SHP77 (cell line): ENCODE measurements at places on chromosomes 1 and 21.

DNA sequence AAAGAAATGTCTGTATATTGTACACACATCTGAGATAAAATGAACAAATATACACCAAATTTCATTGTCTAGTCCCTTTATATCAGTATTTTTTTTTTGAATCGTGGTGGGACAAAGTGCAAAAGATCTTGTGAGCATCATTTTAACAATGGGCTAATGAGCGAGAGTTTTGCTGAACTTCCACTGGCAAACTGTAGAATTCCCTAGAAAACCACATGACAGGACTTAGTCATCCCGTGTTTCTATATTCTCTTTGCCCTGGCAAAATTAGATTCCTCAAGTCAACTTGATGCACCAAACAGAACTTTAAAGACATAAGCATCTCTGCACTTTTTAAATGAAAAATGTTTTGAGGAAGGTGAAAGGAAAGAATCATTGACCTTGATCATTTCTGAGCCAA is 488.2 kb upstream of the PTBP2 start:
- DNase-seq, result no peak

DNA sequence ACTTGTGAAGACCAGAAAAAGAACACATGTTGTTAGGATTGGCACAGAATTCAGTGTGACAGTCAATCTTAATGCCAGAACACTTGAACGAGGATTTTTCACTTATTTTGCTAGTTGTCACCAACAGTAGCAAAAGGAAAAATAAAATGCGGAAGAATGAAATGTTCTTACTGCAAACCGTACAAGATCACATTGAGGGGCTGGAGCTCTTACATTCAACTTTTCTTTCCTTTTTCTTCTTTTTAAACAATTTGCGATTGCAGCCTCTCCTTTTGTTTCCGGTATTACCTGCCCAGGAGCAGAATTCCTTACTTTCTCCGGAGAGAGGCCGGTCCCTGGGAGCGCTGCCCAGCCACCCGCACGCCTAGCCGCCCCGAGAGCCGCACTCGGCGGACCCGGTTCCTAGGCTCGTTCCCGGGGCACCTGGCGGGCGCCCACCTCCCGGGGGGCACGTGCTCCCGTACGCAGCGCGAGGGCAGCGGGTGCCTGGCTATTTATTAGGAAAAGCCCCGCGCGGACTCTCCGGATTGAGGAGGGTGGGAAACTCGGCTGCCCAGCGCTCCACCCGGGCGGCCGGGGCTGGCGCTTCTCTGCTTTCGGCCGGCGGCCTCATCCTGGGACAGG is 1.2 kb upstream of the CAMTA1 start:
- no peak for DNase-seq

- DNase-seq, result no peak
These were observed 25.8 kb downstream of the TP53BP2 start for GRCh38 chr1:223819730-223820514.

DNA sequence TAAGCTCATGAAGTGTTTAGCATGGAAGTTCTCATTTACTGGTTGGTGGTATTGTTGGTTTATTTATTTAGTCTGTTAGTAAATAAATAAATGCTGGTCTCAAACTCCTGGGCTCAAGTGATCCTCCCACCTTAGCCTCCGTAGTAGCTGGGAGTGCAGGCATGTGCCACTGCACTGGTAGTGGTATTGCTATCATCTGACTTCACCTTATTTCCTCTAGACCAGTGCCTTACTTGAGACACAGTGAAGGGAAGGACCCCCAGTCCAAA is 1.4 kb upstream of the SLC2A1 start:
- no peak for DNase-seq

GRCh38 chr21:34836103-34836932 is 167.5 kb downstream of the CLIC6 start:
- DNase-seq, result no peak

DNA sequence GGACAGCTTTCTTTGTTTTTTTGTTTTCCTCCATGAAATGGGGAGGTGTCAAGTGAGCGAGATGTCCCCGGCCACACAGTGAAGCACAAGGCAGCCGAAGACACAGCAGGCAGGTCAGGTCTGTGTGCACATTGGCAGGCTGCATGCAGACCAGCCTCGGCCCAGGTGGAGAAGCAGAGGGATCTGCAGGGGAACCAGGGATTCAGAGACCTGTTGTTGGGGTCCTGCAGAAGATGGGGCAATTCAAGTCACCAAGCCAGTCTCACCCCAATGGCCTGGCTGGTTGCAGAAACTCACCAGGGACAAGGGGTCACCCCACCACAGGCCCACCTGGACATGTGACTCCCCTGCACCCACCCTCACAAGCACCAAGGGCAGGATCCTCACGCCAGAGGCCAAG is 4.0 kb upstream of the ABCG1 start:
- DNase-seq, result no peak

GRCh38 chr1:97996880-97997279 is 76.0 kb upstream of the DPYD start:
- DNase-seq, result no peak

- DNase-seq, result no peak
These were observed 358.9 kb downstream of the RPS6KC1 start for GRCh38 chr1:213409971-213410370.

GRCh38 chr1:41532206-41532975 is 47.9 kb upstream of the EDN2 start:
- DNase-seq, result no peak

DNA sequence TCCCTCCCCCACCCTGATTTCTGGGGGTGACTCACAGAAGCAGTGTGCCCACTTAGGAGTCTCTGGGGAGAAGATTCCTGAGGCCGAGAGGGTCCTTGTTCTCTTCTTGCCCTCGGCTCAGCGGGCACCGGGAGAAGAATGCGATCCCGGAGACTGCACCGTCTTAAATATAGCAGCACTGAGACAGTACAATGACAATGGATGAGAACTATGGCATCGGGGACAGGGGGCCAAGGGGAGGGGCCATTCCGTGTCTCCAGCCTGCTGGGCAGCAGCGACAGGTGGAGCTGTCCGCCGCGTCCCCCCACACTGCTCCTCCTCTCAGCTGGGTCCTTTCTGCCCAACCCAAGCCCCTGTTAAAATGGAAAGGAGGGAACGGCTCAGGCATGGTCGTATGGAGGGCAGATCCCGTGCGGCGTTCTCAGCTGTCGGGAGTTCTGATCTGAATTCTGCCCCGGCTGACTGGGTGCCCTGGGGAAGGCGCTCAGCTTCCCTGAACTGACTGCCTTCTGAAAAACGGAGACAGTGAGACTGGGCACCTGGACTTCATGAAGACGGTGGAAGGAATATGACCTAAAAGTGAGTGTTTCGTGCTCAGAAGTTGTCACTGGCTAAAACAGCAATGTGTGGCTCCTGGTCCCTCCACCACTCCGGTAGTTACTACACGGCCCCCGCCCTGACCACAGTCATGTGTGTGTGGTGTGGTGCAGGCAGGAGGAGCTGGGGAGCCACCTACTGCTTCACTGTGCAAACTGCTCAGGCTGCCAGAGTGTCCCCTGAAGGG is at the start of gene MYOM3:
Gene MYOM3 (minus strand): TSS at position 140 of the 784 bp plus-strand sequence. CDS start 3,499 bp downstream, outside the sequence.
- no peak for DNase-seq

GRCh38 chr1:95023399-95024043 is 49.2 kb downstream of the ALG14 start:
- no peak for DNase-seq

DNA sequence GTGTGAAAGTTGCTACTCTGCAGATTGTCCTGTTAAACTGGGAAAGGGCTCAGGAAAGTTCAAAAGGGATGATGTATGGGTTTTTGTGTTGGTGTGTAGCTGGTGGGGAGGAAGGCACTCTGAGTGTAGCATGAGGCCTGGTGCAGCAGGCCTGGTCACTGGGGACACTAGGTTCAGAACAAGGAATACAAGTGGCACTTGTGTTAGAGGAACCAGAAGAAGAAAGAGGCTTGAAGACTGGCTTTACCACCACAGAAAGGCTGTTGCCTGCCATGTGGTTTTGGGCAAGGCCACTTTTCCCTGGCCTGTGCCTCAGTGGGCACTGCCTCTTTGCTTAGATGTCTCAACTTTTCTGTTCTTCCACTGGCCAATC is 122.8 kb downstream of the NOS1AP start:
- no peak for DNase-seq

DNA sequence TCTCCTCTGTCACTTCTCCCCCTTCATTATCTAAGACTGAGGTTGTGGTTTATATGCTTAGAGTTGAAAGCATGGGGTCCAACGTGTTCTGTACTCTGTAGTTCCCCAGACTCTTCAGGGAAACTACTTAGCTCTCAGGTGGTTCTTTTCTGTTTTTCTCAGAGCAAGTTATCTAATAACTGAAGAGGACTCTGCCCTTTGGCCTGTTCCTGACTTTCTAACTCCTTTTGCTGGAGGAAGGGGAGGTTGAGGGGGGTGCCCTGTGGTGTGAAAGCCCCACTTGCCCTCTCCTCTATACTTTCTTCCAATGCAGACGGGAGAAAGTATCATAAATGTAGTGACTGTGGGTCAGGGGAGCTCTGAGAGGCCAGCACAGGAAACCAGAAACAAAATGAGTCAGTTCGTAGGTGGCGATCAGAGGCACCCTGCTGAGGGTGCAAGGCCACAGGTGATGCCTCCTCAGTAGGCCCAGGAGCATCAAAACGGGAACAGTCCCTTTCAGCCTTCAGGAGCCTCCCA is 5.0 kb downstream of the SLC25A44 start:
- no peak for DNase-seq

DNA sequence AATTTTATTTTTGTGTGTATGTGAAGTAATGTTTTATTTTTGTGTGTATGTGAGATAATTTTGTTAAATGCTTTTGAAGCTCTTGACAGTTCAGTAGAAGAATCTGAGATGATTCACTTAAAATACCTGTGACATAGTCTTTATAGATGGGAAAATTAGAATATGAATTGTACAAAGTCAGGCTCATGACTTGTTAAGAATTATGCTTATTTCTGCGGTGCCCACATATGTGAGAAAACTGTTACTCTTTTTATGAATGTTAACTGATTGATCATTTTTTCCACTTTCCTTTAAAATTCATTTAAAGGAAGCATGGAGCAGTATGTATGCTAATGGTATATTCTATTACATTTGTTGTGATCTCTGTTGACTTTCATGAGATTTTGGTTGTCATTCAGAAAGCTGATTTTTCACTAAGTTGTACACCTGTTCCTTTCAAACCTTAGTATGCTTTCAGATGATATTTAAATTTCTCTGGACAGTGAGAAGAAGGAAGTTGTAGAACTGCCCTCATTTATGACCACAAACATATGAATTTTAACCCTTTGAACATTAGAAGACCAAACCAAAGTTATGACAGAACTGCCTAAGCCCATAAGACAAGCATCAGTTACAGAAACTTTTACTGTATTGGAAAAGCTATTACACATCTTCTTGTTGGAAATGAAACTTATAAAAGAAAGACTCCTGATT is 110.1 kb downstream of the POU2F1 start:
- DNase-seq, result no peak

- DNase-seq, result no peak
These were observed at the start of gene RGS5 for GRCh38 chr1:163202833-163203451. Gene RGS5 (minus strand): TSS chr1:163202916. CDS start chr1:163202835, 81 bp downstream.

- DNase-seq, result peak; percentile 16
These were observed 6.3 kb downstream of the HPCA start for GRCh38 chr1:32892368-32893197.

GRCh38 chr1:243234978-243235647 is 20.0 kb downstream of the CEP170 start:
- DNase-seq, result no peak

DNA sequence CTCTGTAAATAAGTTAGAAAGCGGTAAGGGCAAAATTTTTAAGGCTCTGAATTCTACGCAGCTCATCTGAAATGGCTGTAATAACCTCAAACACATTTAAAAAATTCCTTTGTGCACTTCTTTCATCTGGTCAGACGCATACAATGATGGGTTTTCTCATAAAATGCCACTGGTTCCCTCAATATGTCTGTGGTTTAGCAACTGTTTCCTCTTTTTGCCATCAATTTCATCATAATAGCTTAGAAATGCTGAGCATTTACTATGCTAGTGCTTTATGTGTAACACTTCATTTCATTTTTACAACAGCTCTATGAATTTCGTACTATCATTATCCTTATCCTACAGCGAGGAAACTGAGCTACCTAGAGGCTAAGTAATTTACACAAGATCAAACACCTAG is 35.3 kb upstream of the DMRTA2 start:
- DNase-seq, result no peak

GRCh38 chr1:3465091-3465934 is 10.8 kb downstream of the ARHGEF16 start:
- no peak for DNase-seq

DNA sequence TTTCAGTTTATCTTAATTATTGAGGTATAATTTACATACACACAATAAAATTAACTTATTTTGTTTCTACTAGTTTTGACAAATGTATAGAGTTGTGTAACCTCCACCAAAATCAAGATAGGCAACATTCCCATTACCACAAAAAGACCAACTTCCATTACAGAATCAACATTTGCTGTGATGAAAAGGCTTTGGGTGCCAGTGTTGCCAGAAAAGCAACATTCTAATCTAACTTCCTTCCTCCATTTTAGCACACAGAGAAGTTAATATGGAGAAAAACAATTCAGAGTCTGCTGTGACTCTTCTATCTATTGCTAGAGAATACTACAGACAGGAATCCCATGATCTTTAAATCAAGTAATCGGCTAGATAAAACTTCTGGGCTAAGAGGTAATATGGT is 245.3 kb downstream of the RERE start:
- DNase-seq, result no peak

- DNase-seq, result no peak
These were observed 30.3 kb downstream of the TMEM69 start for GRCh38 chr1:45718289-45718688.

DNA sequence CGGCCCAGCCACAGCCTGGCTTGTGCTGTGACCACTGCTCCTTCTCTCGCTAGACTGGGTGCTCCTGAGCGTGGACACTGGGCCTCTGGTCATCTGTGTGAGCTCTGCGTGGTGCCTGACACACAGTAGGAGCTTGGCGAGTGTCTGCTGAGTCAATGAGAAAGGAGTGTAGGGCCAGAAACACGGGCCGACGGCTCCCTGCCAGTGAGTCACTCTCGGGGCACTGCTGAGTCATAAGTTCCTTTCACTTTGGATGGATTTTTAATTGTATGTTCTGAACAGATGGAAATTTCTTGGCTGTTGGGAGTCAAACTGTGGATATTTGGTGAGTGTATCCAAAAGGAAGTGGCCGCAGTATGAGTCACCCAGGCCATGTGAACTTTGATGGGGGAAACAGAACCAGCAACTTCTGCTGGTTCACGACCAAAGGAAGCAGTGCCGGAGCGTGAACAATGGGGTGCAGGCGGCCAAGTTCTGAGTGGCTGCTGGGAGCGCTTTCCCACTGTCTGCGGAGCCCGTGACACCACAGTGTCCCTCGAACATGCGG is 41.0 kb upstream of the COL18A1 start:
- DNase-seq, result no peak

- DNase-seq, result no peak
These were observed 15.4 kb downstream of the TMED5 start for GRCh38 chr1:93164816-93165215.
